NCI-H524 treated with DMSO at 0.1 percent for 48 hours (cell line): ENCODE measurements at places on chromosomes 1 and 21.
A peak's percentile ranks its signal among the peaks of the same experiment; 100 is the strongest.

DNA sequence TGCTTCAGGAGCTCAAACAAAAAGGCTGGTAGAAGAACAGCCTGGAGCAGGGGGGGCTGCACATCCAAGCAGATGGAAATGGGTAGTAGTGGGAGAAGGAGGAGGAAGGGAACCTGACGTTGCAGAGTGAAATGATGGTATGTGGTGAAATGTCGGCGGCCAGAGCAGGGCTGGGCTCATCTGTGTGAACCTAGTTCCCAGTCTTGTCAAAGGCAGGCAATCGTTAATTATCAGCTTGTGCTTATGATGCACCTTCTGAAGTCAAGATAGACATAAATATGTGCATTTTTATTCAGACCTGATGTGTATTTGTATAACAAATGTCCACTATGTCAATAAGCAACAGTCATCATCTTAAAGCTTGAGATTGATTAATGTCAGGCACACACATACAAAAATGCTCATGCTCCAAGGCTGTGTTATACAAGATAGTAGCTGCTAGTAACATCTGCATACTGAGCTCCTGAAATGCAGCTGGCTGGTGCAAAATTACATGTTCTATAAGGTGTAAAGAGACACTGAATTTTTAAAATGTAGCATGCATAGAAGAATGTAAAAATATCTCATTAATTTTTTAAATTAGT is 10.6 kb upstream of the ATP6V1G3 start:
- DNase-seq: no peak

GRCh38 chr1:18511874-18512150 is 31.1 kb downstream of the KLHDC7A start:
- peak; percentile 14 for DNase-seq

DNA sequence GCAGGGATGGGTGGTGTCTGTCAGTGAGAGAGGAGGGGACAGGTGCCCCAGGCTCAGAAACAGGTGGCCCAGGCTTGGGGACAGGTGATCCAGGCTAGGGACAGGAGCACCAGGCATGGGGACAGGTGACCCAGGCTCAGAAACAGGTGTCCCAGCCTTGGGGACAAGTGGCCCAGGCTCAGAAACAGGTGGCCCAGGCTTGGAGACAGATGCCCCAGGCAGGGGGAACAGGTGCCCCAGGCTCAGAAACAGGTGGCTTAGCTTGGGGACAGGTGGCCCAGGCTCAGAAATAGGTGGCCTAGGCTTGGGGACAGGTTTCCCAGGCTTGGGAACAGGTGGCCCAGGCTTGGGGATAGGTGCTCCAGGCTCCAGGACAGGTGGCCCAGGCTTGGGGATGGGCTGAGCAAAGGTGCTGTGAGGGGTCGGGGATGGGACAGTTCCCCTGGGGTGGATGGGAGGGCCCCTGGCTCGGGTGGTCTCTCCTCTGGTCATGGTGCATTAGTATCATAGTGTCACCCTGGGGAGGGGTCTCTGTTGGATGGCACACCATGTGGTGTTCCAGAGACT is 87.7 kb upstream of the C1orf174 start:
- no peak for DNase-seq

DNA sequence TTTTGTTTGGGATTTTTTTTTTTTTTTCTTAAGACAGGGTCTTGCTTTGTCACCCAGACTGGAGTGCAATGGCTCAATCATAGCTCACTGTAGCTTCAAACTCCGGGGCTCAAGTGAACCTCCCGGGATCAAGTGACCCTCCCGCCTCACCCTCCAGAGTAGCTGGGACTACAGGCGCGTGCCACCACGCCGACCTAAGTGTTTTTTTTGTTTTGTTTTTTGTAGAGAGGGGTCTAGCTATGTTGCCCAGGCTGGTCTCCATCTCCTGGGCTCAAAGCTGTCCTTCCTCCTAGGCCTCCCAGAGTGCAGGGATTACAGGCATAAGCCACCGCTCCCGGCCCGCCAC is 776 bp downstream of the HLCS start:
- no peak for DNase-seq

GRCh38 chr1:154182344-154183045 is 9.4 kb downstream of the TPM3 start:
- DNase-seq: no peak

GRCh38 chr1:245380790-245381535 is 226.2 kb downstream of the KIF26B start:
- DNase-seq: no peak

DNA sequence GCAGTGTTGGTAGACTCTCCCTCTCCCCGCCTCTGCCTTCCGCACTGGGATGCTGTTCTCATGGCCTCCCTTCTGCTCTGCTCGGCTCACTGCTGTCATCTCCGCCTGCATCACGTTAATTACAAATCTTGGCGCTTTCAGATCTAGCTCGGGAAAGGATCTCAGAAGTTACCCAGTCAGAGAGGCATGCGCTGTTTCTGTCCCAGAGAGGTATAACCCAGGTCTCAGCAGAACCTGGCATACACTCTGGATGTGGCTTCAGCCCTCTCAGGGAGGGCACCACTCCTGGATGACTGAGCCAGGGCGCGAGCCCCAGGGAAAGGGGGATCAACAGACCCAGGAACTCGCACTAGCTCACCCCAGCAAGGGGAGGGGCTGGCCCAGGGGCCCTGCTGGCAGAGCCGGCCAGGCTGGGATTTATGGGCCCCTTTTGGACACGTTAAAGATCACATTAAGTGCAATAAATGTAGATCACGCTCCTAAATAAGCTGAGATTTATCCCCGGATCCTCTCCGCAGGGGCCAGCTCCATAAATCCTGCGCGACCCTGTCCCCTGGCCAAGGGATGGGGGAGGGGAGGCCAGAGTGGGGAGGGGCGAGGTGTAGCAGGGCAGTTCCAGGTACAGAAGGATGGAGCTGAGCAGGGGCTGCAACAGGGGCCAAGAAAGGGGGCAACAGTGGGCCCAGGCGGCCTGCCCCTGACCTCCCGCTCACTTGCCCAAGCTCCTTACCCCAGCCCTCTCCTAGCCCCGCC is 101.3 kb upstream of the ZBTB40 start:
- DNase-seq: no peak

- DNase-seq: no peak
These were observed 464.5 kb downstream of the USP25 start for GRCh38 chr21:16194095-16194787.

GRCh38 chr21:21415741-21416140 is 417.5 kb downstream of the NCAM2 start:
- DNase-seq: no peak

GRCh38 chr1:109500941-109501381 is 7.1 kb downstream of the CYB561D1 start:
- DNase-seq: no peak

GRCh38 chr1:112346801-112347350 is 49.1 kb upstream of the CTTNBP2NL start:
- no peak for DNase-seq

DNA sequence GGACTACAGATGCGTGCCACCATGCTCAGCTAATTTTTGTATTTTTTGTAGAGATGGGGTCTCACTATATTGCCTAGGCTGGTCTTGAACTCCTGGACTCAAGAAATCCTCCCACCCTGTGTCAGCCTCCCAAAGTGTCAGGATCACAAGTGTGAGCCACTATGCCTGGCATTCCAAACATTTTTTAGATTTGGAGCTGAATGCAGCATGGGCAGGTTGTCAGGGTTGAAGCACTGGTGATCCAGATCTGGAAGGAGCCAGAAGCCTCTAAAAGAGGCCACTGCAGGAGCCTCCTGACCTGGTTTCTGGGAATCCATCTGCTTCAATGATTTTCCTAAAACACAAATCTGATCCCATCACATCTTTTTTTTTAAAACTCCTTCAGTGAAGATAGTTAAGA is 1.8 kb upstream of the CTPS1 start:
- DNase-seq: no peak

DNA sequence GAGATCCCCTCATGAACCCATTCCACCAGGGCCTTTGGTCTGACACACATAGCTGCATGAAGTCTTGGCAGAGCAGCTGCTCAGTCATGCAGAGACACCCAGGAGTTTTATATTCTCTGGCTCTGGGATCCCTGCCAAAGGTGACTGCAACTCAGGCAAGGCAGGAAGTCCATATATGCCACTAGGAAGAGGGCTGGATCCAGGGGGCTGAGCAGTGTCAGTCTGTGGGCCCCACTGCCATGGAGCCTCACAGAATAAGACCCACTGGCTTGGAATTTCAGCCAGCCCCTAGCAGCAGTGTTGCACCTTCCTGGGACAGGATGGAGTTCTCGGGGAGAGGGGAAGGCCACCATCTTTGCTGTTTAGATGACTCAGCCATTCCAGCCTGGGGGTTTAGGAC is 199.7 kb downstream of the TBX15 start:
- DNase-seq: no peak

DNA sequence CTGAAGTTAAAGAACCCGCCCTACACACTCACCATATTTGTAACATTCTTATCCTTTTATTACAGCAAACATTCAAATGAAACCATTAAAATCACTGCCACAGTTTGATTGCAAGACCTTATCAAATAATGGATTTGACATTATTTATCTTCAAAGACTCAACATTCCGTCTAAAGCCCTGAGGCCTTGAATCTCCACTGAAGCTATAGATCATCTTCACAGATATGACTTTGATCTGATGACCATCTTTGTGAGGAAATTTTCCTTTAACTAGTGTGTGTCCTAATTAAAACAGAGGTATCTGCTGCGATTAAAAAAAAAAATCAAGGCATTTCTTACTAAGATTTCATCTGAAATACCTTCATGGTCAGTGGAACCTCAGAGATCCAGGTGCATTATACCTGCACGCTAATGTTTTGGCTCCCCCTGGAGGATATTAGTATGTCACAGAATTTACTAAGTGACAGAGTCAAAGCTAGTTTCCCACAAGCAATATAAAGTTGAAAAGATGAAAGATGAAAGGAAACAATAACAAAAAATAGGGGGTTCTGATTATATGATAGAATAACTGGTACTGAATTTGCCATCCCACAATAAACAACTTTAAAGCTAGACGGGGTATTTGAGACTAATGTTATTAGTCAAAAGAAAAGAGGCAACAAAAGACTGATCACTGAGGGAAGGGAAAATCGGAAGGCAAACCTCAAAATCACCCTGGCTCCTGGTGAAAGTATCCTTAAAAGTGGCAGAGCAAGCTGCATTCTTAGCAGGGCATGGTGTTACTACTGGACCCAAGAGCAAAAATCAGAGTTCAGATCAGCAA is 923.4 kb downstream of the NCAM2 start:
- DNase-seq: no peak

GRCh38 chr1:229406798-229407197 is 27.1 kb downstream of the ACTA1 start:
- DNase-seq: no peak

DNA sequence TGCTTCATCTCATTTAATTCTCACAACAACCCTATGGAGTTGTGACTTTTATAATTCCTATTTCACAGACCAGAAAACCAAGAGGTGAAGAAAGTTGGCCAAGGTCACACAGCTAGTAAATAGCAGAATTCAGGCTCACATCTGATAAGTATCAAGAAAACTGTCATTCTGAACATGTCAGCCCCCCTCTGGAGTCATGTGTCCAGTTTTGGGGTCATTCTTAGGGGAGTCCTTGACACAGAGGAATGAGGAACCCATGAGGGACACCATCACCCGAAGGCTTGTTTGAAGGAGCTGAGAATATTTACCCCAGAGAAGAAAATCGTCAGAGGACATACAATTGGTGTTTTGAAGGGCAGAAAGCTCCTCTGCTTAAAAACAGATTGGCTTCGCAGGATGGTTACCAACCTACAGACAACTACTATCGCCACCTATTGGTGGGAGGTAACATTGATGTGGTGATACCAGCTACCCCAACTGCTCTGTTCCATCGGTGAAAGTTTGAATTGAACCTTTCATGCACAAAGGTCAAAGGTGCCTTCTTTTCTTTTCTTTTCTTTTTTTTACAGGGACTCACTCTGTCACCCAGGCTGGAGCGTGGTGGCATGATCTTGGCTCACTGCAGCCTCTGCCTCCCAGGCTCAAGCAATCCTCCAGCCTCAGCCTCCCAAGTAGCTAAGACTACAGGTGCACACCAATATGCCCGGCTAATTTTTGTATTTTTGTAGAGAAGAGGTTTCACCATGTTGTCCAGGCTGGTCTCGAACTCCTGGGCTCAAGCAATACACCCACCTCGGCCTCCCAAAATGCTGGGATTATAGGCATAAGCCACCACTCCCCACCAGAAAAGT is 31.3 kb downstream of the NCMAP start:
- DNase-seq: no peak

DNA sequence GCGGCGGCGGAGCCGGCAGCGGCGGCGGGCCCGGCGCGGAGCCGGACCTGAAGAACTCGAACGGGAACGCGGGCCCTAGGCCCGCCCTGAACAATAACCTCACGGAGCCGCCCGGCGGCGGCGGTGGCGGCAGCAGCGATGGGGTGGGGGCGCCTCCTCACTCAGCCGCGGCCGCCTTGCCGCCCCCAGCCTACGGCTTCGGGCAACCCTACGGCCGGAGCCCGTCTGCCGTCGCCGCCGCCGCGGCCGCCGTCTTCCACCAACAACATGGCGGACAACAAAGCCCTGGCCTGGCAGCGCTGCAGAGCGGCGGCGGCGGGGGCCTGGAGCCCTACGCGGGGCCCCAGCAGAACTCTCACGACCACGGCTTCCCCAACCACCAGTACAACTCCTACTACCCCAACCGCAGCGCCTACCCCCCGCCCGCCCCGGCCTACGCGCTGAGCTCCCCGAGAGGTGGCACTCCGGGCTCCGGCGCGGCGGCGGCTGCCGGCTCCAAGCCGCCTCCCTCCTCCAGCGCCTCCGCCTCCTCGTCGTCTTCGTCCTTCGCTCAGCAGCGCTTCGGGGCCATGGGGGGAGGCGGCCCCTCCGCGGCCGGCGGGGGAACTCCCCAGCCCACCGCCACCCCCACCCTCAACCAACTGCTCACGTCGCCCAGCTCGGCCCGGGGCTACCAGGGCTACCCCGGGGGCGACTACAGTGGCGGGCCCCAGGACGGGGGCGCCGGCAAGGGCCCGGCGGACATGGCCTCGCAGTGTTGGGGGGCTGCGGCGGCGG is 1.0 kb downstream of the ARID1A start:
- DNase-seq: no peak

GRCh38 chr1:216032284-216032683 is 391.0 kb downstream of the USH2A start:
- DNase-seq: no peak

DNA sequence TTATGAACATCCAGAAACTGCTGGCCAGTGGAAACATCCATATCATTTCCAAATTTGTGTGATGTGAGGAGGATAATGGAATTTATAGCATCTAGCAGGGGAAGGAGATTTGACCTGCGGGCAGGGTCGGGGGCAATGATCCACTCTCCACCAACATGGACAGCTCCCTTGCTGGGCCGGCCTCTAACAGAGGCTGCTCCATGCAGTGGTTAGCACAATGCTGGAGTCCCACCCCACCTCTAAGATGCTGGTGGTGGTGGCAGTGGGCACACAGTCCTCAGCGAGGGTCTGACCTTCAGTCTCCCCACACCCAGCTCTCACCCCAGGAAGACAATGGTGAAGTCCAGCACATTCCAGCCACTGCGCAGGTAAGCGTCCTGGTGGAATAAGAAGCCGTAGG is 18.7 kb downstream of the CACNA1S start:
- DNase-seq: no peak

- no peak for DNase-seq
These were observed 45.8 kb upstream of the SAMSN1 start for GRCh38 chr21:14591882-14592281.

GRCh38 chr1:5793516-5793915 is 198.7 kb downstream of the NPHP4 start:
- peak; percentile 73 for DNase-seq

- no peak for DNase-seq
These were observed 98.3 kb downstream of the GLIS1 start for GRCh38 chr1:53640701-53641075.
